Stimulated activated CD8-positive, alpha-beta memory T cell treated with anti-CD3 and anti-CD28 coated beads, Interleukin-4, amount 100 ng/mL, for 4 hours (primary cell): ENCODE measurements at places on chromosomes 1 and 21.

GRCh38 chr1:2452201-2452931 lies 23.7 kb upstream of the PLCH2 start:
- DNase-seq: no peak

- no peak for DNase-seq
These were observed 1.8 kb downstream of the IFNAR2 start for GRCh38 chr21:33231526-33231925.

DNA sequence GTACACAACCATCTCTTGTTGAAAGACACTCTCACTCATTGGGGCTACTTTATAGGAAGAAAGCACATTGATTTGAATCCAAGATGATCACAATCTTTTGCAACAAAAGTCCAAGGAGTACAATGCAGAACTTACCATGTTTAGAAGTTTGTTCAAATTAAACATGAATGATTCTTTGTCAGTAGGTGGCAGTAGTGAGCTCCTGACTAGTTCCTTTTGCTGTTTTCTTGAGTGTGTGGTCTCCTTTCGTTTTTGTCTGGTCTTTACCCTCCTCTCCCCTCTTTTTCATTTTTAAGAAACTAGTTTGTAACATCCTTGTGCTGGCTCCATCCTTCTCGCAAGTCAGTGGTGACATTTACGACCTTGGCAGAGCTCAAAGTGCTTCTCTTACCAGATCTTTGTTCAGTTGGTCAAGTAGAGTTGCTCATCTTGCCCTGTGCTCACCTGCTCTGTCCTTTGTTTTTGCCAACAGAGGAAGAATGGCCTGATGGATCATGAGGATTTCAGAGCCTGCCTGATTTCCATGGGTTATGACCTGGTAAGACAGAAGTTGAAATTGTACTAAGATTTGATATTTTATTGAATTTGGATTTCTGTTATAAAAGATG lies 35.7 kb upstream of the MTR start:
- DNase-seq: no peak

GRCh38 chr1:220296981-220297380 lies 24.7 kb upstream of the RAB3GAP2 start:
- no peak for DNase-seq

DNA sequence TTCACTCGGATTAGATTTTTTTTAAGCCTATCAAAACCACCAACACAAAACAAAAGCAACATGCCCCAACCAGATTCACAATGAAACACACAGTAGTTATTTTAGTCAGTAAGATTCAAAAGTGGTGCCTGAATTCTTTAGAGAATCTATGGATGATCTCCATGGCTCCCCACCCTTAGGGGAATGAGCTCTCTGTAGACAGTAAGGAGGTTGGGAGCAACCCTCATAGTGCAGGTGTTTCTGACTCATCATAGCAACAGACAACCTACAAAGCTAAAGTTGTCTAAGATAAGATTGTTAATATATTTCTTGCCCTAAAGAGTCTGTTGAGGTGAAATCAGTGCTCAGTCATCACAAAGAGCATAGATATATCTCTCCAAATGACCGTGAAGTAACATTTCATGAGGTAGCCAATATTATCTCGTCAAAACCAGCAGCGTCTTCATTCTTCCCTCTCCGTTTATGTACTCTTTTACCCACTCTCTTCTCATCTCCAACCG lies 78.3 kb downstream of the ADAMTS1 start:
- DNase-seq: no peak
